ENCODE measurements at places on chromosomes 2 and 18.

GRCh38 chr2:205694256-205694655, 12.0 kb downstream of the NRP2 start:
- H3K27me3 ChIP-seq = no peaks in the 10 kb centered on the region
- peaks cover 5% of the 10 kb centered on the region for H3K36me3 ChIP-seq
- no peak for DNase-seq
- H3K4me1 ChIP-seq = no peaks in the 10 kb centered on the region
- no peak overlapping the region for H3K4me3 ChIP-seq
- no peak overlapping the region for H3K27ac ChIP-seq

- no peak for DNase-seq
- H3K4me3 ChIP-seq = no peak overlapping the region
- no peaks in the 10 kb centered on the region for H3K36me3 ChIP-seq
- no peak overlapping the region for H3K27ac ChIP-seq
- peaks cover 4% of the 10 kb centered on the region for H3K4me1 ChIP-seq
Measured at GRCh38 chr2:122530814-122531213, 775.4 kb downstream of the TSN start.

DNA sequence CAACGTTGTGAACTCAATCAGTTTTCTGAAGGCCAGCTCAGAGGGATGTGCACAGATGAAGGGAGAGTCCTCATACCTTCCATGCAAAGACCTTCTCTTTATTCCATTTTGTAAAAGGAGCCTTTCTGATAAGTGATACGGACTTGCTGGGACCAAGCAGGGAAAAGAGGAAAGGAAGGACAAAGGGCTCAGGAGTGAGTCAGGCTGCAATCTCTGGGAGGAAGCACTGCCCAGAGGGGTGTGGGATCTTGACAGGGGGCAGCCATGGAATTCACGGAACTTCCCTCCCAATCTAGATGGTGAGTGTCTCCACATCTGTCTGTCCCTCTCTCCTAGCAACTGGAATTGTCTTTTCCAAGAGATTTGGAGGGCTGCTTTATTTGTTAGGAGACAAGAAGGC, 281.4 kb upstream of the CELF4 start:
- H3K27ac ChIP-seq = no peak overlapping the region
- H3K27me3 ChIP-seq = no peaks in the 10 kb centered on the region
- no peak for DNase-seq
- H3K4me3 ChIP-seq = no peak overlapping the region

DNA sequence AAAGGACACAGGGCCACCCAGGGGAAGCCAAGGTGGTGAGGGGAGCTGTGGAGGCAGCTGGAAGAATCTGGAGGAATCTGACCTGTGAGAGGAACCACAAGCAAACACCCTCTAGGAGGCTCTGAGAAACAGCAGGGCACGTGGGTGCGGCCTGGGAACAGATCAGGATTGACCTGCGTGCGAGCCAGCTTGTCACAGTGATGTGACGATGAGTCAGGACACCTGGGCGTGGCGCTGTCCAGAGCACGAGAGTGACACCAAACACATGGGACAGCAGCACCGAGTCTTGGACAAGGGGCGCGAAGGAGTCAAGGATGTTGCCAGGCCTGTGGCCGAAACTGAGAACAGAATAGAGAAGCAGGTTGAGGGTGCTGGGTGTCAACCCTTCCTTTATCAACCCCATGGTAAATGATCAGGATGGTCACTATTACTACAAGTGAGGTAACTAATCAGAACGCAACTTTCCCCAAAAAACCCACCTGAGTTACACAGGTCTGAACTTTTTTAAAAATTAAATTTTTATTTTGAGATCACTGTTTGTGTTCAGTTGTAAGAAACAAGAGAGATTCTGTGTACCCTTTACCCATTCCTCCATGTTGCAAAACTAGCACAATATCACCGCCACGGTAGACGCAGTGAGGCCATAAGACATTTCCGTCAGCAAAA, 637 bp upstream of the SFT2D3 start:
- no peaks in the 10 kb centered on the region for H3K27me3 ChIP-seq
- DNase-seq = peak; percentile 29

DNA sequence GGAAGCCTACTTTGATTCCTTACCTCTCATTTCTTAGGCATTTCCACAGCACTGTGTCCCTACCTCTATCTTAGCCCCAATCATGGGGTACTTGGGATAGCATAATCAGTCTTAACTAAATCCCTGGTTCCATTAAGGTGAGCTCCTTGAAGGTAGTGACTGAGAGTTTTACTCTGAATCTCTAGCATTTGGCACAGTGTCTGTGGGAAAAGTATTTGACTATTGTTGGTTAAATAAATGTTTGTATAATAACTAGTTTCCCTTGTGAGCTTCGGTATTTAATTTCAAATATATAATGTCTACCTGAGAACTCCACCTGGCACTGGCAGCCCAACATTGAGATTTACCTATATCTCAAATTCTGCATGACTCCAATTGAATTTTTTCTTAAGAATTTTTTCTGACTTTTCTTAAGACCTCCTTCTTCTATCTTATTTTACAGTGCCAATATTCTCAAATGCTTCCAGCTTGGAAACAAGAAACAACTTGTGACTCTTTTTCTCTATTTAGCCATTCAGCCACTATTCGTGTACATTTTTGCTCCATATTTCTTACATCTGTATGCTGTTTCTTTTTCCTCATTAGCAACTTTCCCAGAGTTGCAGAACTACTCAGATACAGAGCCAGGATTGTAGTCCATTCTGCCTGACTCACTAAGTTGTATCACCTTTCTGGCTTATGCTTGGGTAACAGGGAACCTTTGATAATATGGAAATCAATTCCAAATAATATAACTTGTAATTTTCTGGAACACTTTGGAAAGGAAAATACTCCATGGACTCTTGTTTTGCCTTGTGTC, 214.0 kb upstream of the NT5C1B start:
- no peak for DNase-seq
- H3K4me1 ChIP-seq = no peaks in the 10 kb centered on the region
- no peaks in the 10 kb centered on the region for H3K36me3 ChIP-seq
- H3K4me3 ChIP-seq = no peak overlapping the region

GRCh38 chr2:43340066-43340465, 113.7 kb upstream of the ZFP36L2 start:
- DNase-seq = peak; percentile 83
- peak overlapping the region; percentile 66 for H3K27ac ChIP-seq
- H3K36me3 ChIP-seq = no peaks in the 10 kb centered on the region
- H3K27me3 ChIP-seq = no peaks in the 10 kb centered on the region
